ENCODE measurements at places on chromosomes 16 and 17.

GRCh38 chr17:67554634-67555033, 163.1 kb upstream of the NOL11 start:
- no peak for DNase-seq

DNA sequence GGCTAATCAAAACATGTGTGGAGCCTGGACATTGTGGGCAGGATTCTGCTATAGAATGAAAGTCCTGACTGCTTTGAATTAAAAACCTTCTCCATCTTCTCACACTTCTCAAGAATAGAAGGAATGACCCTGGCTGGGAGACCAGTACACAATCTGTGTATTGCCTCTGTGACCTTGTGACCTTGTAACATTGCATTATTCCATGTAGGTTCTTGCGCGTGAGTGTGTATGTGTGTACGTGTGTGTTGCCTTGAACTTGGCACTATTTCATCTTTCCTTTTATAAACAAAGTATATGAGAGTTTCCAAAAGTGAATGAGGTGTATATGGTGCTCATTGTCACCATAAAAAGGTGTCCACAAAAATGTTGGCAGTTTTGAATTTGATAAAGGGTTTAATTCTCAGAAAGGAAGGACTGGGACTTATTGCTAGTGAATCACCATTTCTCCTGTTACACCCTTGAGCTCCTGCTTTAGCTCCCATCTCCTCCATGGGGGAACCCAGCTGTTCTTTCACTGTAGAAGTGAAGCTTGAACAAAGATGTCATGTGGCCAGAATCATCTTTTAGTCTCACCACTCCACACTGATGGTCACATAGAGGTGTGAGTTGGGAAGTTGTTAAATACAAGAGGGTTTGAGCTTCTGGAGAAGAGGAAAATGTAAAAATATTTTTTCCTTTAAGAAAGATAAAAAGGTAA, 244.9 kb downstream of the FTO start:
- peak; percentile 27 for DNase-seq

- no peak for DNase-seq
Measured at GRCh38 chr17:66351033-66351432, 48.6 kb downstream of the PRKCA start.

GRCh38 chr17:43905400-43905984, 1.8 kb downstream of the MPP2 start:
- peak; percentile 18 for DNase-seq

GRCh38 chr17:77478281-77478680, 337.5 kb downstream of the SEC14L1 start:
- DNase-seq = no peak

GRCh38 chr17:28749516-28750177, 5.8 kb downstream of the TRAF4 start:
- no peak for DNase-seq

DNA sequence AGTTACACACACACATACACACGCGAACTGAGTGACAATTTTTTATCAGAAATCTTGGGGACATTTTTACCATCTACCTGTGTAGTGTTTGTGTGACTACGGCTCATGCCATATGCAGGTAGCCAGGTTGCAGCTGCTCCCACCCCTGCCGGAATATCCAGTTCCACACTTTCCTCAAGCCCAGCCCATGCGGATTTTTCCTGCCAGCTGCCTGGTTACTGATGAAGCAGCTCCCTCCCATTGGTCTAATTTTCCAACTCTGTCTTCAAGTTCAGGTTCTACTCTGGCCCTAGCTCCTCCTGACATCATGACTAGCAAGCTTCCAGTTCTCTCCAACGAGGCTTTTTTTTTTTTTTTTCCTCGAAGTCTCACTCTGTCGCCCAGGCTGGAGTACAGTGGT, 4.8 kb downstream of the GSG1L2 start:
- no peak for DNase-seq

Data from DMS79 treated with DMSO at 0.1 percent for 48 hours (cell line).